ENCODE measurements at places on chromosomes 2 and 18.
A peak's percentile ranks its signal among the peaks of the same experiment; 100 is the strongest.

- DNase-seq: no peak
Observed at GRCh38 chr2:68414452-68414851, 49.4 kb downstream of the PLEK start.

- DNase-seq: no peak
Observed at GRCh38 chr18:23194155-23194996, 59.1 kb downstream of the CABLES1 start.

- no peak for DNase-seq
Observed at GRCh38 chr2:149023091-149023490, 15.4 kb upstream of the LYPD6B start.

DNA sequence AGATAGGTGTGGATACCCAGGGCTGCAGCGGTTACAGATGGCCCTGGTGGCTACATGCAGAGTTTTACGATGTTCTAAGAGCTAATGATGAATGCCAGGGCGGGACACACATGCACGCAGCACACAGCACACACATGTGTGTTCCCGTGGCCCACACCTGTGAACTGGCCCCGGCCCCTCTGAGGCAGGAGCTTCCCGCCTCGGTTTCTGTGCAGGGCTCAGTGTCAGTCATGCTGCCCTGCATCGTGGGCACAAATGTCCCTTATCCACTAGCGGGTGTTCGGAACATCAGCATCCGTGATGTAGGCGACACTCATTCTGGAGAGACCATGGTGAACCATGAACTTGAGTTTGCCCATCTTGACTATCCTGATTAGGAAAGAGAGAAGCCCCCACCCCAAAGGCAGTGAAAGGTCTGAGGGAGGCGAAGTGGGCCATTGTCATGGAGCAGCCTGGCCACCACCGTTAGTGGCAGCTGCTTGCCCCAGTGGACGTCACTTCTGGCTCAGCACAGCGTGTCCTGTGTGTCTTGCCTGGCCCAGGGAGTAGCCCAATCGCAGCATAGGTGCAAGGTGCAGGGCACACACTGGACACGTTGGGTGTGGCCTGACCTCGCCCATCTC is 43.8 kb downstream of the DCDC2C start:
- no peak for DNase-seq

- DNase-seq: no peak
Observed at GRCh38 chr18:7436166-7436565, 130.9 kb upstream of the PTPRM start.

DNA sequence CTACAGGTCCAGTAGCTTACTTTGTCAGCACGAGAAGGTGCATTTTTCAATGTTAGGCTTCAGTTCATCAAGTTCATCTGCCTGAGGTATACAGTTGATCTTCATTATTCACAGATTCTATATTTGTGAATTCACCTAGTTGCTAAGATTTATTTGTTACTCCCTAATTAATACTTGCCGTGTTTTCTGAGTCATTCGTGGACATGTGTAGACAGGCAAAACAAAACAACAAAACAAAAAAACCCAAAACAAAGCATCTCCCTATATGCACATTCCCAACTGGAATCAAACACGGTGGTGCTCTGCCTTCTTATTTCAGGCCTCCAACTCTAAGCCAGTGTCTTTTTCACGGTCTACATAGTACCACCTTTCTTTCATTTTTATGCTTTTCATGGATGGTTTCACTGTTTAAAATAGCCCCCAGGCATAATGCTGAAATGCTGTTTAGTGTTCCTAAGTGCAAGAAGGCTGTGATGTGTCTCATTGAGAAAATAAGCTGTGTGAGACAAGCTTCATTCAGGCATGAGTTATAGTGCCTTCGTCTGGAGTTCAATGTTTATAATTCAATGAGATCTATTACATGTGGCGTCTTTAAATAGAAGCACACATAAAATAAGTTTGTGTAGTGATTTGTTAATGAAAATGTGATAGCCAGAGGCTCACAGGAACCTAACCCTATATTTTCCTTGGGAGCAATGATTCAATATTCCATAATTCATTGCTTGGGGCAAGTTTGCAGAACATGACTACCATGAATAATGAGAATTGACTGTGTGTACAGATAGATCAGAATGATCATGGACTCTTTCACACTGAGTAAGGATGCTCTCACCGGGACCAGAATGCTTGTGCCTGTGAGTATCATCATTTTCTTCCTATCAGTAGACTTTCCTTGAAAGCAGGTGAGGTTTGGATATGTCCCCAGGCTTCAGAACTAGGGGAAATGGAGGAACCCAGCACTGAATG is 24.6 kb downstream of the ITGB6 start:
- DNase-seq: no peak

DNA sequence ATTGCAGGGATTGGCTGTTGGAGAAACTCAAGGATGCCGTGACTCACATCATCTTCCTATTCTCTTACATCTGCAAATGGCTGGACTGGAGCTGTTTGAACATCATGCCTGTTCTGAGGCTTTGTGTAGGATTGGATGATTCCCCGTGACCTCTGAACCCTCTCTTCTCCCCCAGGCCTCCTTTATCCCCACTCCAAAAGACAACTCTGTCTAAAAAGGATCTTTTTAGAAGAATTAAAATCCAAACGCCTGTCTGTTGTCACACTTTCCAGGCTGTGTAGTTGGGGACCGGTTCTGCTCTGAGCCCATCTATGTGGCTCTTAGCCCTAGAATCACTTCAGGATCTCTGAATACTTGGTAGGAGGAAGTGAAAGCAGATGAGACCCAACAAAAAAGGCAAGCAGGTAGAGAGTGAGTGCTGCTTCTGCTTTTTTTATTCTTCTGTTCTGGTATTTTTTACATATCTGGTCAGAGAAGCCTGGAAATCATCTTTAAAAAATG is 565 bp downstream of the SP140 start:
- no peak for DNase-seq

- no peak for DNase-seq
Observed at GRCh38 chr2:217475101-217475500, 527.7 kb downstream of the TNS1 start.

DNA sequence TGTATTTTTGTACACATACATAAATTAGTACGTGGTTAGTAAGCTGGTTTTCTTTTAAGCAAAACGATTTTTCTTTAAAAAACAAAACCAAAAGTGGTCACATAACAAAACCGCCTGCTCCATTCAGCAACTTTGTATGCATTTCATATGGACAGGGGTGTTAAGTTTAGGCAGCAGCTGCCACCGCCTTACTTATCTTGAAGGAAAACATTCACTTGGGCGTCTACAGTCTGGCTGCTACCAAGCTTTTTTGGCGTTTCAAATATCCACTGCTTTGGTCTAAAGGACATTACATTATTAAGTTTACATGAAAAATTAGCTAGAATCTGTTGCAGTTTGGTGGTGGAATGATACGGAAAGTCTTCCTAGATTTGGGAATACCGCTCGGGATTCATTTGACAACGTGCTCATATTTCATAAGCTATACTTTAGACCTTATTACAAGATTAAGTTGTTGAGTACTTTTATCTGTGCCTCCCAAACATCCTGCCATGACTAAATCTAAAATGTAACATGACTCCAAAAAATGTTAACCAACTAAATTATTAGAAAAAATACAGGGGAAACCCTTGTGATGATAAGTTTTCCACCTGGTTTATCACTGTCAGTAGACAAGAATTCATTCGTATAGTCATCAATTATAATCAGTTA is 214.8 kb downstream of the NEDD4L start:
- no peak for DNase-seq

DNA sequence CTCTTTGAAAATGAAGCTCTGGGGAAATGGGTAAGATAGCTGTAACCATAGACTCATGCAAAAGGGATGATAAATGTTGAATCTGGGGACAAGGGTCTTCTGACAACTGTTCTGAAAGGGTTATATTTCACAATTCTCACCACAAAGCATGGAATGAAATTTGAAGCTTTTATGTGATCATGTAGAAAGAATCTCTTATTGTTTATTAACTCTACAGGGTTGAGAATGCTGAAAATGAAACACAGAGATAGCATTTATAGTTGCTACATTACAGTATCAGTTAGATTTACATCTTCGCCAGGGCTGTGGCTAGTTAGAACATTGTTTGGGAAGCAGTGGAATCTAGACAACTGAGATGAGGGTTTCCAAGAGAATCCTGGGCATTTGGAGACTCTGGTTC is 97.4 kb upstream of the LHCGR start:
- no peak for DNase-seq

DNA sequence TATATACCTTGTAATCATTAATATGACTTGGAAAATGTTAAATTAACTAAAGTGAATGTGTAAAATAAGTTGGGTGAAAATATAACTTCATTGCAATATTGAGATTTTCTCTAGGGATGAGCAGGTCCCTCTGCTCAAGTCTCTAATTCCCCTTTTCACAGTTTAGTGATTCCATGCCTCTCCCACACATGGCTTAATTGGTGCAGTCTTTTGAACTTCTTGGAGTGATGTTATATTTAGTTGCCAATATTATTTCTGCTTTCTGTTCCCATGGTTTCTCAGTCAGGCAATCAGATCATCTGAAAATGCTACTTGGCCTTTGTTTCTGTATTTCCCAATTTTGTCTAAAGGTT is 233.7 kb upstream of the SPOPL start:
- DNase-seq: no peak

DNA sequence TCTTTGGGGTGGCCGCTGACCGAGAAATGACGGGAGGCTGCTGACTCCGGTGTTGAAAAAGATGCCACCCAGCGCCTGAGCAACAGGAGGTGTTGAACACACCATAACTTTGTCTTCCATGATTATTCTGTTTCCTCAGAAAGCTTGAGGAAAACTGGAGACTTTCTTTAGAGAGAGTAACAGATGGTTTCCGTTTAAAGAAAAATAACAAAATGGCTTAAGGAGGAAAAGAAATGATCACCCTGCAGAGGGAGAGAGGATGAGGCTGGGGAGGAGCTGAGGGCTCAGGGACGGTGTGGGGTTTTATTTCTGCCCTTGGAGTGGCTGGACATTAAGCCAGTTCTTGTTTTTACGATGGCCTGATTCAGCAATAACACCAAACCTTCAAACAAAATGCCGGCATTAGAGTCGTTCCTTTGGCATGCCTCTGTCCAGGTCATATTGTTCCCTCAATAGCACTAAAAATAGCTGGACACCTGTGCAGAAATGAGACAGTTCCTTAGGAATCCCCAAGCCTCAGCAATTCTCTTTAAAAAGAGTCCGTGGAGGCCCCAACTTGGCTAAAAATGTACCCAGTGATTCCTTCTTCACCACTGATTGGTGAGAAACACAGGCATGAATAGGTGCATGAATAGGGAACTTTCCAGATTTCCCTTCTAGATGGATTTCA is 182.4 kb downstream of the ALPK2 start:
- no peak for DNase-seq

DNA sequence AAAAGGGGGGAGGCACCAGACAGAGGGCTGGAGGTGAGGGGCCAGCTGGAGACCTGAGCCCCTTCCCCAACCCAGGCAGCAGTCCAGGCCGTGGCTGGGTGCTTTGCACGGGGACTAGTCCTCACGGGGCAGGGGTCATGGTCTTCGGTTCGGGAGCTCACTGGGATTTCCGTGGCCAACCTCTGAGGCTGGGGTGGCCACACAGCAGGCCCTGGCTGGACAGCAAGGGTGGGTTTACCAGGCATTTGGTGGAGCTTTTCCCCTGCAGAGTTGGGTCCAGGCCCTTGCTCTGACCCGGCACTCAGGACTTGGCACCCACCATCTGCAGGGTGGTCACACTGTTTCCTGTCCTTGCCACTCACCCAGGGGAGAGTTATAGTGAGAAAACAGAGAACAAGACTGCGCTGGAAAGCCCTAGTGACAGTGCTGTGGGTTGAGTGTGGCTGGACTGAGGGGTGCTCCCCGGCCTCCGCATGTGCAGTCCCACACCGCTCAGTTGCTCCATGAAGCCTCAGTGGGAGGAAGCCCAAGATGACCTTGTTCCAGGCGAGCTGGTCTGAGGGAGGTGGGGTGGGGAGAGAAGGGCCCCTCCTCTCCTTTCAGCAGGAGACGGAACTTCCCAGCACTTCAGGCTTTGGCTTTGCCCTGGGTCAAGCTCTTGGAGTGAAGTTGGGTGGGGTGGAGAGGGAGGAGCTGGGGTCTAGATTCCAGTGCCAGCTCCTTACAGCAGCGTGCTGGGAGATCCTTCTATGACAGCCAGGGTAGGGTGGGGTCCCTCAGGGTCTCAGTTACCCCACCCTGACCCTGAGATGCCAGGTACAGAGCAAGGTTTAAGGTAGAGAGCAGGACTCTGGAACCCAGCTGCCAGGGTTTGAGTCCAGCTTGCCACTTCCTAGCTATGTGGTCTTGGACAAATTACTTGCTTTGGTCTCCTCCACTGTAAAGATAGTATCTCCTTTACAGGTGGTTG is 219.8 kb downstream of the DYSF start:
- DNase-seq: no peak

GRCh38 chr2:80062298-80062697 is 242.3 kb downstream of the LRRTM1 start:
- no peak for DNase-seq

- DNase-seq: no peak
Observed at GRCh38 chr2:3316456-3317276, 61.0 kb downstream of the EIPR1 start.

- DNase-seq: no peak
Observed at GRCh38 chr2:174874085-174874484, 109.8 kb upstream of the CHRNA1 start.

- peak; percentile 10 for DNase-seq
Observed at GRCh38 chr2:143183804-143184463, 54.7 kb downstream of the ARHGAP15 start.

GRCh38 chr2:121532347-121532766 is 1.7 kb downstream of the RNU4ATAC start:
- no peak for DNase-seq

- DNase-seq: no peak
Observed at GRCh38 chr18:12076424-12077140, 17.1 kb upstream of the ANKRD62 start.

GRCh38 chr2:212843409-212844199 is 305.0 kb upstream of the ERBB4 start:
- no peak for DNase-seq

GRCh38 chr18:10743766-10744165 is 217.9 kb downstream of the NAPG start:
- DNase-seq: no peak

DNA sequence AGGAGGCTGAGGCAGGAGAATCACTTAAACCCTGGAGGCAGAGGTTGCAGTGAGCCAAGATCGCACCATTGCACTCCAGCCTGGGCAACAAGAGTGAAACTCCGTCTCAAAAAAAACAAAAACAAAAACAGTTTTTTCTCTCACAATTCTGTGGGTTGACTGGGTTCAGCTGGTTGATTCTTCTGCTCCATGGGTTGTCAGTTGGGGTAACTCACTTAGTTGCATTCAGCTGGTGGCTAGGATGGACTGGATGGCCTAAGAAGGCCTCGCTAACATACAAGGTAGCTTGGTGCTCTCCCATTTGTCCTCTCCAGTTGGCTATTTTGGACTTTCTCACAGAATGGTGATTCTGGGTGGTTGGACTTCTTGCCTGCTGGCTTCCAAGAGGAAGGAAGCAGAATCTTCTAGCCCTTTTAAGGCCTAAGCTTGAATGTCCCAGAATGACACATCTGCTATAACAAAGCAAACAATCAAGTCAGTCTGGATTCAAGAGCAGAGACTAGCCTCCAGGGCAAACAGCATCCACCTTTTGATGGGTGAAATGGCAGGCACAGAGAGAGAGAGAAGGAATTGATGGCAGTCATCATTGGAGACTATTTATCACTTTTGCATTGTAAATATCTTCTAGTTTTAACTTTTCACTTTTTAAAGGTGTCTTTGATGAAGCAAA is 17.9 kb downstream of the LAMA3 start:
- DNase-seq: no peak

- no peak for DNase-seq
Observed at GRCh38 chr2:72182547-72182946, 34.9 kb upstream of the CYP26B1 start.

- no peak for DNase-seq
Observed at GRCh38 chr2:54726431-54726830, 3.0 kb downstream of the EML6 start.

GRCh38 chr2:99818842-99819241 is 323.5 kb downstream of the AFF3 start:
- DNase-seq: no peak

Data from activated T-cell treated with anti-CD3 and anti-CD28 coated beads, Interleukin-2, amount 50 U/mL, for 72 hours (primary cell).